Epithelial cell of esophagus (primary cell): ENCODE measurements at places on chromosomes 6 and 20.

- no peak for DNase-seq
Observed at GRCh38 chr20:57378107-57378506, 13.1 kb upstream of the RBM38 start.

- peak; percentile 24 for DNase-seq
Observed at GRCh38 chr6:24935366-24936152, at the start of gene RIPOR2. Gene RIPOR2 (minus strand): TSS chr6:24935960. CDS start chr6:24935898, 62 bp downstream.

DNA sequence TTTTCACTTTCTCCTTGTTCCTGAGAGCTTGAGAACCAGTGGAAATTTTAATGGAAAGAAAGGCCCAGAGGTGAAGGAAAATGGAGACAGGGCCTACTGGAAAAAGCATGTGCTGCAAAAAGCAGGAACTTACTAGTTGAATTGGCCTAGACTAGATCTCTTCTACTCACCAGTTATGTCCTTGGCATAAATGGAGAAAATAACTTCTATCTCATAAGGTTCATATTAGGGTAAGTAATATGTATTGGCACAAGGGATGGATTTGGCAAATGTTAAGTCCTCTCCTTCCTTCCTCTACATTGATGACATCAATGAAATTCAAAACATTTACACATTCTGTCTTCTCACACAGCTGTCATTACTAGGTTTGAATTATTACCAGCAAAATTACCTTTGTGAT is 74.0 kb downstream of the NDUFAF5 start:
- no peak for DNase-seq

DNA sequence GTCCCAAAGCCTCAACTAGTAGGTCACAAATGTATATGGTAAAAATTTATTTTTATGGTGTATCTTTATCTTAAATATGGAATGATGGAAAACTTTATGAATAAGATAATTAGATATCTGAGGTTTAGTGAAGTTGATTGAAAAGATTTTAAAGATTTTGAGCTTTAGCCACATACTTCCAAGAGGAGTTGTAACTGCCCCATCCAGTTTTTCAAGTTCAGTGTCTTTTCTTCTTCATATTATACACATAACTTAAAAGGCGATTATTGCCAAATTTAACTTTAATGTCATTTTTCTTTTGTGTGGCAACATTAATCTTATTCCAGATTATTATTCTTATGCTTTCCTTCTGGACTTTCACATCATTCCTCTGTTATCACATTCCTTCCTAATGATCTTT is 266.4 kb downstream of the TINAG start:
- peak; percentile 66 for DNase-seq

GRCh38 chr6:12008366-12009179 is 3.5 kb upstream of the HIVEP1 start:
- peak; percentile 70 for DNase-seq

DNA sequence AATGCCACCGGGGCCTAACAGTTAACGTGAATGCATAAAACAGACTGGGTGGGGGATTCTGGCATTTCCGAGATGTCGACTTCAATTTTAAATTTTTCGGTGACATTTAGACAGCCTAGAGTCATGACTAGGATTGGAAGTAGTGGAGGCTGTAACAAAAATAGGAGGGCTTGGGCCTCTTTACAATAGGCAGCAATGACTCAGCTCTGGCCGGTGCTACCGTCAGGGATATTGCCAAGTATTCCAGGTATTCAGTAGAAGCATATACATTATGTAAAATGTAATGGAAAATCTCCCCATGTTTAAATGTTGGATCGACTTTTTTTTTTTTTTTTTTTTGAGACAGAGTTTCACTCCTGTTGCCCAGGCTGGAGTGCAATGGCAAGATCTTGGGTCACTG is 136.2 kb upstream of the STMND1 start:
- DNase-seq, result no peak
